ENCODE measurements at places on chromosomes 16 and 17.

DNA sequence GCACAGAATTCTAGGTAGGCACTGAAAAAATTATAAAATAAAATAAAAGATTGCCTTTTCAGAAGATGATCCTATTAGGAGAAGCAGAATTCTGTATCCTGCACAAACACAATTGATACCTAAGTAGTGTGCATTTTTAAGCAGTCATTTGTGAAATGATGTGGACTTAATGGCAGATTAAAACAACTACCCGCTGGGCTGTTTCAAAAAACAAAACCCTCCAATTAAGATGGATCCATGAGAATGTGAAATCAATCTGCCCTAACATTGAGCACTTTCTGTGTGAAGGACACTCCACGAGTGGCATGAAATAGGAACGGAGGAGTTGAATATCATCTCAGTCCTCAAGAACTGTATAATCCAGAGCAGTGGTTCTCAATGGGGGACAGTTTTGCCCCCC, 1012.8 kb upstream of the EEF2KMT start:
- H3K36me3 ChIP-seq: no peaks in the 10 kb centered on the region
- H3K4me1 ChIP-seq: no peaks in the 10 kb centered on the region
- H3K4me3 ChIP-seq: no peak overlapping the region
- no peaks in the 10 kb centered on the region for H3K27me3 ChIP-seq
- no peak for DNase-seq

GRCh38 chr16:56744996-56745640, 15.2 kb downstream of the NUP93 start:
- no peak overlapping the region for H3K27ac ChIP-seq
- no peak for DNase-seq
- H3K36me3 ChIP-seq: peaks cover 15% of the 10 kb centered on the region
- no peak overlapping the region for H3K4me3 ChIP-seq

DNA sequence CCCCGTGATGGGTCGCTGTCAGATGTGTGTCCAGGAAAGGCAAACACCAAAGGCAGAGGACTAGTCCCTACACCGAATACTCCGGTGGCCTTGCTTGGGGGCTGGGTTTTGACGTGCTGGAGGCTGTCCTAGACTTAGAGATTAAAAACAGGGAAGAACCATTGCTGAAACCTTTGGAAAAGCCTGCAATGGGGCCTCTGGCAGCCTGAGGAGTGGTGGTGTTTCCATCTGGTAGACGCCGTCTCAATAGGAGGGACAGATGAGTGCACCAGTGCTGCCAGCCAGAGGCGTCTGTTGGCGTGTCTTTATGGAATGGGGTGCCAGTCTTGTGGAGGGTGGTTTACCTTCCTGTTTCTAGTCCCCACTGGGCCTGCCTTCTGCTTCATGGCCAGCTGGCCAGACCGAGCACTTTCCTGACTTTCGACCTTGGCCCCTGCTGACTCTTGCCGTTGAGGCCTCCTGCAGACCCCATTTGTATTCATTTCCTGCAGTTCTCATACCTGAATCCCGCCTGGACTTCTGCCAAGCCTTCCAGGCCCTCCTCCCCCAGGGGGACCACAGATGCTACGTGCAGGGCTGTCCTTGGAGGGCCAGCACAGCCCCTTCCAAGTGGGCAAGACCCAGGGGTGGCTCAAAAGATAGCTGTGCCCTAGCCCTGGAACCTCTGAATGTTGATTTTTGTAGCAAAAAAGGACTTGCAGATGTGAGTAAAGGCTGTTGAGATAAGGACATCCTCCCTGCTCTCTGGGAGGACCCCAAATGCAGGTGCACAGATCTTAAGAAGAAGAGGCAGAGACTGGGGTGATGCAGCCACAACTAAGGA, 1.9 kb upstream of the DNASE1 start:
- H3K27me3 ChIP-seq: no peaks in the 10 kb centered on the region
- H3K36me3 ChIP-seq: peaks cover 30% of the 10 kb centered on the region
- no peak overlapping the region for H3K4me3 ChIP-seq
- DNase-seq: peak; percentile 41

DNA sequence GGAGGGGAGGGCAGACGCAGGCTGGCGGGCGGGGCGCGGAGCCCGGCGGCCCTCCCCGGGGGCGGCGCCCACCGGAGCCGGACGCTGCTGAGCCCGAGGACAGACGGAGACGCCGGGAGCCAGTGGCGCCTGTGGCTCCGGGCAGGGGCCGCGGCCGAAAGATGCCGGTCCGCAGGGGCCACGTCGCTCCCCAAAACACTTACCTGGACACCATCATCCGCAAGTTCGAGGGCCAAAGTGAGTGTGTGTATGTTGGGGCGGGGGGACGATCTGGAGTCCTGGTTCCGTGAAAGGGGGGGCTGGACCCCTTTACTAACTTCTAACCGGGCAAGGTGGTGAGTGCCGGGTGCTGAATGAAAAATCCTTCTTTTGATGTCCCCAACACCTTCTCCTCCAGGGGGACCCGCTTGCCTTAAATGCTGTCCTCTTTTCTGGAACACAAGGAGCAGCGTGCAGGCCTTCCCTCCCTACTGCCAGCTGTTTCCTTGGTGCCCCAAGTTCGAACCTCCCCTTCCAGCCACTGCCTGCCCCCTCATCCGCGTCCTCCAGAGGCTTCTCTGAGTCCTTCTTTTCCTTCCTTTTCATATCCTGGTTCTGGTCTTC, at the start of gene KCNH6:
KCNH6 (plus strand) TSS at position 106 of the 603 bp plus-strand sequence; CDS start at position 162, 56 bp downstream.
- no peak within 1 kb of the TSS for H3K4me3 ChIP-seq
- peaks cover 4% of the 10 kb centered on the region for H3K4me1 ChIP-seq
- H3K36me3 ChIP-seq: no peaks in the 10 kb centered on the region
- H3K27ac ChIP-seq: no peak within 1 kb of the TSS
- no peak for DNase-seq

GRCh38 chr17:59534583-59534982, 30.8 kb upstream of the DHX40 start:
- no peak overlapping the region for H3K27ac ChIP-seq
- no peaks in the 10 kb centered on the region for H3K36me3 ChIP-seq
- no peak for DNase-seq
- no peak overlapping the region for H3K4me3 ChIP-seq
- 0 out of 2 replicates have a peak, but pooled peaks cover 7% of the 10 kb centered on the region for H3K27me3 ChIP-seq
- no peaks in the 10 kb centered on the region for H3K4me1 ChIP-seq
